ENCODE measurements at places on chromosomes 2 and 18.

DNA sequence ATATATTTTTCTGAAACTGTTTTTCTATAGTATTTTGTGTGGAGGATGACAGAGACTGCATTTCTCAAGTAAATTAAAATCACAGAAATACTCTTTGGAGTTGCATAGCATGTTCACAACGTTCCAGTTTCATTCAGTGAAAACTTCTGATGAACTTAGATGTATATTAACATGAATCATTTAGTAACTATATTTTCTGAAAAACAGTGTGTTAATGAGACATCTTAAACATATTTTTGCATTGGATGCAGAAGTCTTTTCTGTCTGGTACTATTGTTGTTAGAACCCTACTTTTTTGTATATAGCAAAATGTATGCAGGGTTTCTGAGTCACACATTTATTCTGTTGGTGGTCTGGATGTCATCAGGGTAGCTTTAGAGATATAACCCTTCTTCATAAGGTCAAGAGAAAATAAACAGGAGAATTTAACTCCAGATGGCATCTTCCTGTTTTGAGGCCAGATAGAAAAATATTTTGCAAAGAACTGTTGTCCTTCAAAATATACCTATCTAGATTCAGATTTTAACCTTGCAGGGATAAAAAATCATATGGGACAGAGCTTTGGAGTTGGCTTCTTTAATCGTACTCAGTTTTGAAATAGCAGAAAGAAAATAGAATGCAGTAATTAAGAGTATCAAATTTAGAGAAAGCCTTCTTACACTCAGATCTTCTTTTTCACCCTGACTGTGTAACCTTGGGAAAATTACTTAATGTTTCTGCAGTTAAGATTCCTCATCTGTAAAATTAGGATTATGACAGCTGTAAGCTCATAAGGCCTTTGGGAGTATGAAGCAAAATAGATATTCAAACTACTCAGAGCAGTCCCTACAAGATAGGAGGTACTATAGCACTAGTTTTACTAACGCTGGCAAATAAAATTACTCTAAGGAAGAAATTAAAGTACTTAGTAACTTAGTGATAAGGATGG, 5.3 kb downstream of the COL3A1 start:
- no peak for DNase-seq

DNA sequence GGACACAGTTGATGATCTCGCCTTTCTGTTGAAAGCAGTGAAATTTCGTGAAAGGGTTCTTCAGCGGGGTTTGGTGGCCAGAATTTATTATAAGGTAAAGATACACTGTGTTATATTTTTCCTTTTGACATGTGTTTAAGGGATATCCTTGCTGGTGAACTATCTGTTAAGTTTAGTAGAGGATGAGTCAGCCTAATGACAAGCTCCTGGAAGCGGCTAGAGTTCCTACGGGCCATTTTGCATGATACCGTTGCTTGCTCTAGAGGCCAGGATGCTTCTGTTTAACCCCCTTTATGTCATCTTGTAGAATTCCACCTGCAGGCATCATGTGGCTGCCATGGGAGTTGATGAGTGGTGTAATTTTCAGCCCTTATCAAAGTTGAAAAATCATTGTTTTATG, 124.8 kb upstream of the BCL2L11 start:
- no peak for DNase-seq

GRCh38 chr2:208319391-208319790, 53.3 kb downstream of the PIKFYVE start:
- DNase-seq = no peak

- no peak for DNase-seq
Observed at GRCh38 chr18:21341141-21341540, 99.1 kb downstream of the GREB1L start.

GRCh38 chr2:57598551-57598950, 448.1 kb upstream of the VRK2 start:
- DNase-seq = no peak

DNA sequence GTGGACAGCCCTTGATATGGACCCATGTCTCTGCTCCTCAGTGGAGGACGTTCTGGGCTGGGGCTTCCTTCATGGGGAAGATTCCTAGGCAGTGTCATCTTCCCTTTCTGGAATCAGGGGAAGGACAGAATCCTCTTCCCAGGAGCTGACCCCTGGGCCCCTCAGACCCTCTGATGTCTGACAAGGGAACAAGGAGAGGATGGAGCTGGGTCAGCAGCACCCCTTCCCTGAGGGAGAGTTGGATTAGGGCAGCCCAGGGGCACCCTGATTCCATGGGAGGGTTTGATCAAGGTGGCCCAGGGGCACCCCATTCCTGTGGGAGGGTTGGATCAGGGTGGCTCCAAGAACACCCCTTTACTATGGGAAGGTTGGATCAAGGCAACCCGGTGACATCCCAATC, 86.5 kb downstream of the ACKR3 start:
- DNase-seq = no peak

- no peak for DNase-seq
Observed at GRCh38 chr2:30503007-30503694, 56.1 kb downstream of the LCLAT1 start.

GRCh38 chr18:58217052-58217451, 173.0 kb downstream of the NEDD4L start:
- no peak for DNase-seq

- DNase-seq = peak; percentile 12
Observed at GRCh38 chr2:112547333-112547732, 5.1 kb downstream of the POLR1B start.

DNA sequence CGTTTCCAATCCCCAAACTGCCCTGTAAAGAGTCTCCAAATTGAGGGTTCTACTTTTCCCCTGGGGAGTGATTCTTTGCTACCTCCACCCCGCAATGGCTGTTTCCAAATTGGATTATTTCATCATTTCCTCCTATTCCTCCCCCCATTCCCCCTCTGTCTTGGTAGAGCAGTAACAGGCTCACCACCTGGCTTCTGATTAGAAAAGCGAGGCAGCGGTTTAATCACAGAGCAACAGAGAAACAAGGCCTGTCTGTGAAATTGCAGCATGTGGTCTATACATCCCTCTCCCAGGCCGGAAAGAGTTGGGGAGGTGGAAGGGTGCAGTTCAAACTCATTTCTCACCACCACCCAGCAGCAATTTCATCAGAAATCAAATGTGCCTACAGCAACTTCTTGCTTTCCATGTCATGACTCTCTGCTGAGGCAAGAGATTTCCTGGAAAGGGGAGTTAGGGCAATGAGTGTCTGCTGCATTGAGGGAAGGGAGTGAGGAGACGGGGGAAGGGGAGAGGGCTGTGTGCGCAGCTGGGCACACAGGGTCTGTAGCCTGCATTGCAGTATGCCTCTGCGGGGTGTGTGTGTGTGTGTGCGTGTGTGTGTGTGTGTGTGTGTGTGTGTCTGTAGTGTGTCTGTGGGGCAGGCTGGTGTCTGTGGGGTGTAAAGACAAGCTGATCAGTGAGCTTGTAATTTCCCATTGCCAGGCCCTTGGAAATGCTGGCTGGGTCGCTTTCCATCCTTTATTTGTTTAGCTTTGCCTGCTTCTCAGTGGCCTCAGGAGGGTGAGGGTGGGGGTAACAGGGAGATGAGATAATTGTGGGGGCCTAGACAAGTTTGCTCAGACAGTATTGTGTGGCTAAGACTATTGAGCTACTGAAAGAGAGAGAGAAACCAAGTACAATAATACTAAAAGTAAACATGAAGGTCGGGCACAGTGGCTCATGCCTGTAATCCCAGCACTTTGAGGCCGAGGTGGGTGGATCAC, 13.5 kb upstream of the IGFBP2 start:
- DNase-seq = no peak

GRCh38 chr2:231161252-231161839, 36.5 kb upstream of the HTR2B start:
- no peak for DNase-seq

GRCh38 chr18:75574187-75574586, 146.7 kb upstream of the SMIM21 start:
- no peak for DNase-seq

DNA sequence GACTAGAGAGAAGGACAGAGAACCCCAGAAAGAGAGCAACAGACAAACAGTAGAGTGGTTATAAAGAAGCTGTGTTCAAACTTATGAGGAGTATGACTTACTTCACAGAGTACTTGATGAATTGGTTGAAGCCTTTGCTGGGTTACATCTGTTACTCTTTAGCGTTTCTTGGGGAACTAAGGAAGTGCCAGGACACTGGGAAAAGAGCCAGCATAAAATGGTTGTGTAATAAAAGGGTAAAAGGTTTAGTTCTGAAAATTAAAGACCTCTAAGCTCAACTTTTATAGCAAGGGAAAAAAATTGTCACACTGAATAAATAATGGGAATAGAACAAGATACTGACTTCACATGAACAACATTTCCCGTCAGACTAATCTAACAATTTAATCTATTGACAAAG, 17.0 kb upstream of the STAT4 start:
- no peak for DNase-seq

DNA sequence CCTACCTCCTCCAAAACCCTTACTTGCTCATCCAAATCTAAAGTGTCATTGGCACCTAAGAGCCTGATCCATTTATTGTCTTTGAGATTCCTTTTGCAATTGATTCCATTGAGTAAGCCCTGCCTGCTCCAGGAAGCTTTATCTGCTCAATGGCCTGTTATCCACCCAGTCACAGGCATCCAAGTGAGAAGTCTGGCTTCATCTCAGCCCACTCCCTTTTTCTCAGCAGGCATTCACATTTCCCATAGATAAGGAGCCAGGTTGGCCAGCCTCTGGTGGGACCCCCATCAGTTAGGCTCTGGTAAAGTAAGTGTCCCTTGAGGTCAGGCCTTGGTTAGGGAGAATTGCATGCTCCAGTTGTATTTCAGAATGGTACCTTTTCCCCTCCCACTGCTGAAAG, 396.2 kb upstream of the ST6GAL2 start:
- no peak for DNase-seq

DNA sequence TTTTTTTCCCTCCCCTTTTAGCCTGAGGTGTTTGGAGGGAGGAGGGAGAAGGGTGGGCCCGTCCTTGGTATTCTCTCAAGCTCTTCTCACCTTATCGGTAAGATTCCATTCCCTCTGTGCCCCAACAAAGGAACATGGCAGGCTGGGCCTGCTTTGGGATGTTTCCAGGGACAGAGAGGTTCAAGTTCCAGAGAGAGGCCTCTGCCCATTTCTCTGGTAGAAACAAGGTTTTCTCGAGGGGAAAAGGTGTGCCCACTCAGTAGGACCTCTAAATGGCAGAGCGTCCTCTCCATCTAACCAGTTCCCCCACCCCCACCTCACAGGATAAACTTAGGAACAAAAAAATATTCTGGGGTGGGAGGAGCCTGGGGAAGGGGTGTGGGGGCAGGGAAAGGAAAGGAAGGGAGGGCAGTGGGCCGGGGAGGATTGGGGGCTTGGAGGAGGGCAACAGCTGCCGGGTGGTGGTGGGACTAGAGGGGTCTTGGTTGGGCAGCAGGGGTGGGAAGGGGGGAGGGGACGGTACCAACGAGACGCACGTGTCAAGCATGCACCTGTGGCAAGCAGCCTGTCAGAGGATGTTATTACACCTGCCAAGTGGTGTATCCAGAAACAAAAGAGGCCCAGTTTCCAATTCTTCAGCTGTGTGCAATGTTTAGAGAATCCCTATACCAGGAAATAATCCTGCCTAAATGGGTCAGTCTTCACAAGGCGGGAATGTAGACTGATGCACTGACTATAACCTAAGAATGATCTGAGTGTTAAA, 2.1 kb downstream of the PCBP1 start:
- DNase-seq = no peak

GRCh38 chr2:204027091-204027490, 90.5 kb downstream of the ICOS start:
- no peak for DNase-seq

- DNase-seq = no peak
Observed at GRCh38 chr2:42725657-42726056, 38.3 kb downstream of the OXER1 start.

DNA sequence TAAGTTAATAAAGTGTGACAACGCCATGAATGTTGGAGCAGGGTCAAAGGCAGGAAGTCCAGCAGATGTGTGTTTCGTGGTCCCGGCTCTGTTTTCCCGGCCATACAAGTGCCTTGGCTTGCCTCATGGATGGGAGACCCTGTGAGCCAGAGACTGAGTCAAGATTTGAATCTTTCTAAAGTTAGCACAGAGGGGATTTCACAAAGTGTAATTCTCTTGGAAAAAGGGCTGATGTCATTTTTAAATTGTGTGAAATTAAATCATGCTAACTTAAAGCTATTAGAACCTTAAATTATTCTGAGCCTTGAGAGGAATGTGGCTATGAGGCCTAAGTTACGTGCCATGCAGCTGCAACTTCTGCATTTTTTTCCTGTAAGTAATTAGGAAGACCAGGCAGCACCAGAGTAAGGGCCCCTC, 38.3 kb upstream of the RALBP1 start:
- DNase-seq = no peak

GRCh38 chr2:114727012-114727411, 284.6 kb downstream of the DPP10 start:
- no peak for DNase-seq

GRCh38 chr18:53686965-53687364, 537.5 kb downstream of the MBD2 start:
- DNase-seq = no peak

DNA sequence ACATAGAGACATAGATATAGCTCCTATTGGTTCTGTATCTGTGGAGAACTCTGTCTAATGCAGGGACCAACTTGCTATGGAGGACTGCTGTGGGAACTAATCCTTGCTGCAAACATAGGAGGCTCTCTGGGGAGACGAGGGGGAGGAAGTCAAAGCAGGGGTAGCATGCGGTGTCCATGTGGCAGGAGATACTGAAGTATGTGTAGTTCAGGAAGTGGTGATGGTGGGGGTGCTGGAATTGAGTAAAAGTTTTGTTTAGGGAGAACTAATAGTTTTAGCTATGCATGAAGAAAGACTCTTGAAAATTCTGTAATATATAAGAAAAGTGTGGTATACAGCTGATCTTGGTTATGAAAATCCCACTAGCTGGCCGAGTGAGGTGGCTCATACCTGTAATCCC, 62.0 kb downstream of the ANKRD44 start:
- DNase-seq = no peak

DNA sequence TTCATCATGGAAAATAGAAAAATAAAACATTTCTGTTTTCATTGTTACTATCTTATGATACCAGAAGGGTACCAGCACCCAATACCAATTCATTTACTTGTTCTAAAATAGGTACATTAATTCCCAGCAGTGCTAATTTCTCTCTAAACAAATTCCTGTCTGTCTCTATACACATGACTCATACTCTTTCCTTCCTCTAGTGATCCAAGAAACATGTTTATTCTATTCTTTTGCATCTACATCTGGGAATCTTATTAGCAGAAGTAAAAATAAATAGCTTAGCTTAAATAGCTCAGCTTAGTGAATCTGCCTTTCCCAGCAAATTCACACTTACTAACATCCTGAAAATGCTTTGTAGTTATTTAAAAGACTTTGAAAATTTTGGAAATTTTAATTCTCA, 84.5 kb upstream of the MAPRE2 start:
- no peak for DNase-seq

- no peak for DNase-seq
Observed at GRCh38 chr2:115161771-115162493, 719.5 kb downstream of the DPP10 start.

DNA sequence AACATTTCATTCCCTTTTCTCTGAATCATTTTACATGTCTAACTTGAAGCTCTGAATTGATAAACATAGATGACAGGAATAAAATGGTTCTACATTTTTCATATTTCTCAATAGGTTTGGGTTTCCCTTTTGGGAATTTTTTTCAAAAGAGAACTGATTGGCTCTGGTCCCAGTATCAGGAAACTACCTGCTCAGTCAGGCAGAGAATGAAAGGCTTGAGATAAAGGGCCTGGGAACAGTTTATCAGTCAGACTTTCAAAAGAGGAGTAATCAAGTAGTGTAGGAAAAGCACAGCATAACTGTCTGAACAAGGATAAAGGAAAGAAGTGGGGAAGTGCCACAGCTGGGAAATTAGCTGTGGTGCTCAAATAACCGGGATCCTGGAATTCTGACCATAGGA, 28.3 kb upstream of the CCL20 start:
- DNase-seq = no peak

Measured in tibial nerve (tissue), 4 donors.